Stimulated activated CD8-positive, alpha-beta memory T cell treated with anti-CD3 and anti-CD28 coated beads, Interleukin-15, amount 100 ng/mL, for 4 hours (primary cell): ENCODE measurements at places on chromosomes 13 and 19.

- DNase-seq: no peak
Observed at GRCh38 chr13:36068566-36068965, 62.6 kb downstream of the DCLK1 start.

DNA sequence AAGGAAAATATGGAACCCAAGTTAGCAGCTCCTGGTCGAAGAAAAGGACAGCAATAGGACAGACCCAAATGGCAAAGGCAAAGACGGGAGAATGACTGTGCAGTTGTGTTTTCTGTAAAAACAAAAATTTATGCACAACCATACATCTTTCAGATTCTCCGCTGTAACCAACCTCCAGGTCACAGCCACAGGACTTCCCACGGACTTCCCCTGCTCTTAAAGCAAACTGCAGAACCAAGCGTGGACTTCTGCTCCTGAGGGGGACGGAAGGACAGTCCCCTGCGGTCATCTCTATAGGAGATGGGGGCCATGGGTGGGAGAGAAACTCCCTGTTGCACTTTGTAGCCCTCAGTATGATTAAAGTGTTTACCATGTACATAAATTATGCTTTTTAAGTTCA, 2.5 kb downstream of the GRTP1 start:
- no peak for DNase-seq

DNA sequence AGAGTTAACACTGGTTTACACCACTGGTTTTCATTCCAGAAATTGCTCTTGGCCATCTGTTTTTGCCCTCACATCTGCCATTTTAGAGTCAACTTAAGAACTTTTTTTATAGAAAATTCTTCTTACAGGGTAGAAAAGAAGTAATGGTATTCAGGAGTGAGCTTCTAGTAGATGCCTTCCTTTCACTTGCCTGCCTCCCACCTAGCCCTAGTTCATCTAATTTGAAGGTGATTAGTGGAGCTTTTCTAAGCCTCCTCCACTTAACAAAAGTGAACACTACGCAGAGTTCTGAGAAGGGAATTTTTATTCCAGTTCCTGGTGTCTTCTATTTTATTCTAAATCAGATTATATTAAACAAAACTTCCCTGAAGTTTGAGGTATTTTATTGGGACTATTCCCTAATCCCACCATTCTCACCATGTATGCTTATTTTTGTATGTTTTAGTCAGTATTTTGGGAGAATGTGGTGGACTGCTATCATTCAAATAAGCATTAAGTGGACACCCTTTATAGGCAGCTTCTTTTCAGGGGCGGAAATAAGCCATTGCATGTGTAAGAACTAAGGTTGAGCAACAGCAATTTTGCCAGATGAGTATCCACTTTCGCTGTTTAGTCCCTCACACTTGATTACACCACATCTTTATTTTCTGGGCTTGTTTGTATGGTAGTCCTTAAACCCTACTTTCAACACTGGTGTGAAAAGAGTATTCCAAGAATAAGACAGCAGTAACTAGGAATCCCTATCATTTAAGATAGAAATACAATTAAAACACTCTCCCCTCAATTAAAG, 156.9 kb downstream of the ENOX1 start:
- DNase-seq: no peak

- DNase-seq: peak; percentile 64
Observed at GRCh38 chr13:106535552-106536243, at the start of gene EFNB2. EFNB2 (minus strand) TSS chr13:106535662; CDS start chr13:106534964, 698 bp downstream.

- DNase-seq: no peak
Observed at GRCh38 chr19:10749435-10750384, 31.8 kb downstream of the DNM2 start.

GRCh38 chr13:29573190-29573589, 22.3 kb downstream of the SLC7A1 start:
- no peak for DNase-seq

DNA sequence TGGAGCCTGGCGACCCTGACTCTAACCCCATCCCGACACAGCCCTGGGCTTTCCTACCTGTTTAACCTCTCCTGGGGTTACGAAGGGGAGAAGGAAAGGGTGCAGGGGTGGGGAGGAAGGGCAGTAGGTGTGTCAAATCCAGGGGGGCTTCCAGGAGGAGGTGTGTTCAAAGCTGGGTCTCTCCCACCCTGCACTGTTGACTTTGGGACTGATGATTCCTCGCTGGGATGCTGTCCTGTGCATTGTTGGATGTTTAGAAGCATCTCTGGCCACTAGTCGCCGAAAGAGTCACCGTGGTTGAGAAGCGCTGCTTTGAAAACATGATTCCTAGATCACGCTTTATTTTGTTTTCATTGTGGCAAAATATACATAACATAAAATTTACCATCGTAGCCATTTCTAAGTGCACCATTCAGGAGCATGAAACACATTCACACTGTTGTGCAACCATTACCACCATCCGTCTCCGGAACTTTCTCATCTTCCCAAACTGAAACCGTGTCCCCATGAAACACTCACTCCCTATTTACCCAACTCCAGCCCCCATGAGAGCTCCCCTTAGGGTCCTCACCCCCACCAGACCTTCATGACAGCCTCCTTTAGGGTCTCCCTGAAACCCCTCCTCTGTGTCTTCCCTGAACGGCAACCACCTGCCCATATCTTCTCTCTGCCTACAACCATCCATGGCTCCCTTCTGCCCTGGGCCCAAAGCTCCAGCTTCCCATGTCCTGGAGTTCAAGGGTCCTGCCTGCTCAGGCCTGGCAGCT, 4.4 kb upstream of the FCER2 start:
- DNase-seq: no peak

DNA sequence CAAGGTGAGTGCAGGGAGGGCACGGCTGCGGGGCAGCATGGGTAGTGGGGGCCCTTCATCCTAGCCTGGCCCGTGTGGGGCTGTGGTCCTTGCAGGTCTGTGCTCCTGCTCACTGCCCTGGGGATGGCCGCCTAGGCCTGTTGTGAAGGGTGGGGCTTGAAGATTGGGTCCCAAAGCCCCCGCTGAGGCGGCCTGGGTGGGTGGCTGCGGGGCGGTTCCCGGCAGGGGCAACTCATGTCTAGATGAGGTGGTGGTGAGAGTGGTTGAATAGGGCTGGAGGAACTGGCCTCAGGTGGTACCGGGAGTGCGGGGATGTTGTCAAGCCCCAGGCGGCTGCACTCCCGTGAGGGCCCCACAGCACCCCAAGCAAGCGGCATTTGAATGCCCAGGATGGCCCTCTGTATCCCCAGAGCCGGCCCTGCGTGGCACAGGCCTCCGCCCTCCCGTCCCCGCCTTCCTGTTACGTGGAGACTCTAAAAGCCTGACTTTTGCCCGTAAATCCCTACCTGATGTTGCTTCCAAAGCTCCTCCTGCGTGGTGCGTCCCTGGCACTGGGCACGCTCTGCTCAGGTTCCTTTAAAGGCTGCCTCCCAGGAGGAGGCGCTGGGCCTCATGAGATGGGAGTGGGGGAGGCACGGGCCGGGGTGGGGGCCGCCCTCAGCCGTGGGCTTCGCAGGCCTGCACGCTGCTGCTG, 15.0 kb downstream of the SPPL2B start:
- DNase-seq: no peak

GRCh38 chr13:64248371-64249065, 2832.9 kb upstream of the PCDH20 start:
- DNase-seq: no peak

DNA sequence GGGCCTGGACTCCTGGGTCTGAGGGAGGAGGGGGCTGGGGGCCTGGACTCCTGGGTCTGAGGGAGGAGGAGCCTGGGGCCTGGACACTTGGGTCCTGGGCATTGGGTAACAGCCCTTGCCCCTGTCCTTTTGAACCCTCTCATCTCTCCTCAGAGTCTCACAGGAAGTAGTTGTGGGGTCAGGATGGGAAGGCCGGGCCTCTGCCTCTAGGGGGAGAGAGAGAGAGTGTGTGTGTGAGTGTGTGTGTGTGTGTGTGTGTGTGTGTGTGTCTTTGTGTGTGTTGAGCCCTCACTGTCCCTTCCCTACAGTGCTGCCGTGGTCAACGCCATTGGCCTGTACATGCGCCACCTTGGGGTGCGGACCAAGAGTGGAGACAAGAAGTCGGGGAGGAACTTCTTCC, 10.9 kb downstream of the ARHGEF1 start:
- DNase-seq: no peak

DNA sequence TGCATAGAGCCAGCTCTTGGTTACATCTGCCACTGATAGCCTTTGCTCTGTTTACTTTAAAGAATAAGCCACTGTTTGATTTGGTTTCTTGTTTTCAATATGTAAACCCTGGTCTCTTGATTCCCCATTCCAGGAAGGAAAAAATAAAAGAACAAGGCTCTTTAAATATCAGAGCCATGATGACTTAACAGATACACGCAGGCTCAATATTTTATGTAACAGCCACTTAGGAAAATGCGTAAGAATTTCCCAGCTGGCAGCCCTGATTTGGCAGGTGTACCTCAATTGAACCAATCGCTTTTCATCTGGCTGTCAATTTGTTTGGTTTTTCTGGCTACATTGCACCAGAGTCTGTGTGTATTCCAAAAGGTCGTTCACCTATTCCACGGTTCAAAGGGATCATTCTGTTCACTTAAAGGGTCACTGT, 65.6 kb downstream of the IRS2 start:
- DNase-seq: no peak

GRCh38 chr19:54189145-54189734, at the start of gene MBOAT7:
MBOAT7 (minus strand) TSS chr19:54189580; CDS start chr19:54188508, 1,072 bp downstream.
- DNase-seq: peak; percentile 56

DNA sequence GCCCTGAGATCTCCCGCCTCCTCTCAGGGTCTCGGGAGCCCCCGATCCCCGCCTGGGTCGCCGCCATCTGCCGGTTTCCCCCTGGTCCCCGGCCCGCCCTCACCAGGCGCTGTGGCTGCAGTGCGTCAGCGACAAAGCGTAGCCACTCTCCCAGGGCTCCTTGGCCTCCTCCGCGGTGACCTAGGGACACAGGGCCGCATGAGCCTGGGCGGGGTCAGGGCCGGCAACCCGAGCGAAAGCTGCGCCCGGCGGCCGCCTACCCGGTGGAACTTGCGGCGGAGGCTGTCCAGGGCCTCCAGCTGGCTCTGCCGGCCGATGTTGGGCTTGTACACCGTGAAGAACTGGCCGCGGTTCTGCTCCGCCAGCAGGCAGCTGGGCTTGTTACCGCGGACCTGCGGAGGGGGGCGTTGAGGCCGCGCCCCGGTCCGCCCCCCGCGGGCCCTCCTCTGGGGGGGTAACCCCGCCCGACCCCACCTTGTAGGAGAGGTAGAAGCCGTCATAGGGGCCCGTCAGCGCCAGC, 5.3 kb downstream of the GPX4 start:
- no peak for DNase-seq

GRCh38 chr19:30579419-30579818, 207.2 kb downstream of the ZNF536 start:
- no peak for DNase-seq

DNA sequence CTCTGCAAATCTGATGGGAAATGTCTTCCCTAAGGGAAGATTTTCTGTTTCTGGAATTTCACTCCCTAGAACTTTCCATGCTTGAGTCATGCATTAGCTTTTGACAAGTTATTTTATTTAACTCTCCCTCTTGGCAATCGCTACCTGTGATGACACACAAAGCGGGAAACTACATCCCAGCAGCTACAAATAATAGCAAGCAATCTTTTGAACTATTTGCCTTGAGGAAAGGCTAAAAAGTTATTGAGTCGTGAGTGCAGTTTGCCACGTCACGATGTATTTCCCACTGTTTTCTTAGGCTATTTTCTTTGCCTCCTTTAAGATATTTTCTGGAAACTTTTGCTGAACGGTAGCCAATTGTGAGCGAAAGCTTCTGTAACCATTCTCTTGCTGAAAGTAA, 353.3 kb upstream of the HTR2A start:
- no peak for DNase-seq

DNA sequence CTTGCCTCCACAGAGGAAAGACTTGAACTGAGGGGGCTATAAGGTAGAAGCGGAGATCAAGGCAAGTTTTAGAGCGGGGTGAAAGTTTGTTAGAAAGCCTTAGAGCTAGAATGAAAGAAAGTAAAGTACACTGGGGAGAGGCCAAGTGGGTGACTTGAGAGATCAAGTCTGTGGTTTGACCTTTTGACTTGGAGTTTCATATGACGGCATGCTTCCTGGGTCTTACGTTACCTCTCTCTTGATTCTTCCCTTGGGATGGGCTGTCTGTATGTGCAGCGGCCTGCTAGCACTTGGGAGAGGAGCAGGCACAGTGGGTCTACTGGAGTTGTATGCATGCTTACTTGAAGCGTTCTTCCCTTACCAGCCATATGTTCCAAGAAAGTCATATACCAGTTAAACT, 1768.5 kb downstream of the PCDH9 start:
- DNase-seq: no peak

GRCh38 chr19:46959894-46960556, 59.6 kb upstream of the NPAS1 start:
- no peak for DNase-seq

DNA sequence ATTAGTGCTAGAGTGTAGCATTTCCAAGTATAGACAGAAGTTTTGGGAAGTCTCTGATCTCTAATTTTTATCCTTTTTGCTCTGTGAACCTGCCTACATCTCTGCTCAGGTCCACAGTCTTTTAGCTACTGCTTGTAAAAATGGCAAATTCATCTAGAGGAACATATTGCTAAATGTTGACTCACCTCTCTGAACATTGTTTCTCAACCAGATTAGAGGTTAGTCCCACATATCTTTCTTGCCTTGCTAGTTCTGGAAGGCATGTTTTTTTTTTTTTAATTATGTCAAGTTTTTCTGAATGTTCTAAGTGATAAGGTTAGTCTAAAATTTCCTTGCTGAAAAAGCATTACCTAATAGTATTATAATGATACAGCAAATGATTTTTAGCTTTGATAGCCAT, 2889.6 kb upstream of the PCDH20 start:
- DNase-seq: no peak

DNA sequence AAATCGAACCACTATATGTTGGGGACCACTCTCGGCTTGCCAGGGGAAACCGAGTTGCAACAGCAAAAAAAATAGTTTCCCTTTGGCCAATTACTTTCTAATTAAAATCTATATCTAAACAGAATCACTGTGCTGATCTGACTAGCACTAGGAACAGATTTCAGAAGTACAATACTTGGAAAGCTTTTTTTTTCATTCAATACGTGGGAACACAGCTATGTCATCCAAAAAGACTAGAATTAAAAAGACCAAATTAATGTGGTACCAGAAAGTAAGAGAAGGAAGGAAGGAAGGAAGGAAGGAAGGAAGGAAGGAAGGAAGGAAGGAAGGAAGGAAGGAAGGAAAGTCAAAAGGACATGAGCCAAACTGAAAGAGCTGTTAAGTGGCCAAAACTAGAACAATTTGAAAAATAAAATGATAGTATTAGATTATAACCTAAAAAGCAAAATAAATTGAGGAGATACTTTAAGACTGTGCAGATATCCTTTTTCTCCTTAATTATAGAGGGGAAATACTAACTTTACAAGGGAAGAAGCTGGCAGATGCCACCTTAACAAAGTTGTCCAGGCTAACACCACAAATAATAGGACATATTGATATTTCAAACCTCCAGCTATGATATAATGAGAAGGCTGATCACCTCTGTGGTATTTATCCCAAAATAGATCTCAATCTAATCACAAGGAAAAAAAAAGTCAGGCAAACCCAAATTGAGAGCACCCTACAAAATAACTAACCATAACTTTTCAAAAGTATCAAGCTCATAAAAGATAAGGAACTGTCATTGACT, 63.9 kb downstream of the DIAPH3 start:
- DNase-seq: no peak

- DNase-seq: no peak
Observed at GRCh38 chr13:71880753-71881541, 13.9 kb upstream of the DACH1 start.

- no peak for DNase-seq
Observed at GRCh38 chr13:109947006-109947405, 160.6 kb upstream of the IRS2 start.

GRCh38 chr19:40224342-40225150, 1.9 kb downstream of the CCNP start:
- DNase-seq: no peak
